Body of pancreas (tissue), 4 donors: ENCODE measurements at places on chromosomes 3 and 15.

DNA sequence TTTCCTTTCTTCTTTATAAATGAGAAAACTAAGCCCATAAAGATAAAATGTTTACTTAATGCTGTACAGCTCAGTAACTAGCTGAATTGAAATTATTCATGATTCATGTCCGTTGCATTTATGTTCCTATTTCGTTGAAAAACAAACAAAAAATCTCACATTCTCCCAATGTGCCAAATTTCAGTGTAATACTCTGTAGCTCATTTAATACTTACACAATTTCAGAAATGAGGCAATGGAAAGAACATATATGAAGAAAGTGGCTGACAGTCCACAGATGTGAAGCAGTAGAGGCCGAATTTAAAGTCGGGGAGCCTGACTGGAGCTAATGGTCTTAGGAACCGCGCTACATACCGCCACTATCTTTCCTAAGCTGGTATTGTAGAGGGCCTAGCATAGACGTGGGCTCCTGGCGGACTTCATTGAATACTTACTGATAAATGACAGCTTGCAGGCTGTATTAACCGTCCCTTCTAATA lies 651 bp downstream of the PLSCR2 start:
- H3K4me1 ChIP-seq, result peaks cover 23% of the 10 kb centered on the region
- peak overlapping the region; percentile 98 for H3K27ac ChIP-seq
- H3K4me3 ChIP-seq, result no peak overlapping the region

DNA sequence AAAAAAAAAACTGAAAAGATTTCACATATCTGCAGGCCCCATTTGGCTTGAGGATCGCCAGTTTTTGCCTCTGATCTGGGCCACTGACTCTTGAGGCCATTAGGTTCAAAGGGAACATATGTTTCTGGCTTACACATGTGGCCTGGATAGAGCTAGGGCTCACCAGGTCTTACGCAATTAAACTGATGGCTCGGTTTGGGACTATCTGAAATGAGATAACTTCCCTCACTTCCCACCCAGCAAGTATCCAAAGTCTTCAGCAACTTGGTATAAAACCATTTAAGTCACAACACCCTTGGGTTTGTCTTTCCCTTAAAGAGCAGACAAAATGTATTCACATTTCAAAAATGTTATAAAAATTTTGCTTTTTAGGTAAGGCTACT lies 36.3 kb downstream of the LRIG1 start:
- H3K36me3 ChIP-seq, result peaks cover 3% of the 10 kb centered on the region
- H3K27ac ChIP-seq, result peak overlapping the region; percentile 22
- no peaks in the 10 kb centered on the region for H3K27me3 ChIP-seq
- peaks cover 75% of the 10 kb centered on the region for H3K4me1 ChIP-seq
- DNase-seq, result no peak
- no peak overlapping the region for H3K4me3 ChIP-seq

- H3K4me3 ChIP-seq, result no peak overlapping the region
- H3K4me1 ChIP-seq, result no peaks in the 10 kb centered on the region
- DNase-seq, result no peak
- H3K36me3 ChIP-seq, result no peaks in the 10 kb centered on the region
Measured at GRCh38 chr15:48266024-48266689, 60.1 kb downstream of the SLC12A1 start.

DNA sequence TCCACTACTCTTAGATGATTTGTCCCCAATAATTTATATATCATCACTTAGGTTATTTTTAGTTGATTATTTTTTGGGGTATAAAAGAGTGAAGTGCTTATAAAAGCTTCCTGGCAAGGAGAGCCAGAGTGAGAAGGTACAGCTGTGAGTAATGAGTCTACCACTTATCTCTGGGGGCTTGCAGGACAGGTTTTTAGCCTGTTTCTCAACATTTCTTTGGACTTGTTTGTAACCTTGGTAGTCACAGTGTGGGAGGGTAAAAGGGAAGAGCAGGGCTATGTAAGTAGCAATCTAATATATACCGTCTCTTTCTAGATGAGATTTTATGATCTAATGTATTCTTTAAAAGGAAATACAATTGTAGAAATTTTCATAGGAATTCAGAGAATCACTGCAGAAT lies 321.3 kb upstream of the GOLIM4 start:
- DNase-seq, result no peak
- no peak overlapping the region for H3K27ac ChIP-seq
- no peaks in the 10 kb centered on the region for H3K4me1 ChIP-seq
- H3K36me3 ChIP-seq, result no peaks in the 10 kb centered on the region
- no peak overlapping the region for H3K4me3 ChIP-seq
- H3K27me3 ChIP-seq, result no peaks in the 10 kb centered on the region

GRCh38 chr3:82144811-82145210 lies 383.4 kb upstream of the GBE1 start:
- H3K27ac ChIP-seq, result no peak overlapping the region
- no peak for DNase-seq
- no peak overlapping the region for H3K4me3 ChIP-seq
- no peaks in the 10 kb centered on the region for H3K36me3 ChIP-seq

GRCh38 chr15:85672332-85673084 lies 122.2 kb downstream of the KLHL25 start:
- no peak overlapping the region for H3K4me3 ChIP-seq
- H3K4me1 ChIP-seq, result peaks cover 13% of the 10 kb centered on the region
- peak overlapping the region; percentile 0 for H3K27ac ChIP-seq
- no peak for DNase-seq
- H3K36me3 ChIP-seq, result no peaks in the 10 kb centered on the region

GRCh38 chr15:92715758-92716157 lies 60.2 kb upstream of the FAM174B start:
- no peaks in the 10 kb centered on the region for H3K36me3 ChIP-seq
- no peaks in the 10 kb centered on the region for H3K27me3 ChIP-seq
- H3K27ac ChIP-seq, result no peak overlapping the region
- H3K4me1 ChIP-seq, result no peaks in the 10 kb centered on the region
- no peak for DNase-seq
- H3K4me3 ChIP-seq, result no peak overlapping the region

DNA sequence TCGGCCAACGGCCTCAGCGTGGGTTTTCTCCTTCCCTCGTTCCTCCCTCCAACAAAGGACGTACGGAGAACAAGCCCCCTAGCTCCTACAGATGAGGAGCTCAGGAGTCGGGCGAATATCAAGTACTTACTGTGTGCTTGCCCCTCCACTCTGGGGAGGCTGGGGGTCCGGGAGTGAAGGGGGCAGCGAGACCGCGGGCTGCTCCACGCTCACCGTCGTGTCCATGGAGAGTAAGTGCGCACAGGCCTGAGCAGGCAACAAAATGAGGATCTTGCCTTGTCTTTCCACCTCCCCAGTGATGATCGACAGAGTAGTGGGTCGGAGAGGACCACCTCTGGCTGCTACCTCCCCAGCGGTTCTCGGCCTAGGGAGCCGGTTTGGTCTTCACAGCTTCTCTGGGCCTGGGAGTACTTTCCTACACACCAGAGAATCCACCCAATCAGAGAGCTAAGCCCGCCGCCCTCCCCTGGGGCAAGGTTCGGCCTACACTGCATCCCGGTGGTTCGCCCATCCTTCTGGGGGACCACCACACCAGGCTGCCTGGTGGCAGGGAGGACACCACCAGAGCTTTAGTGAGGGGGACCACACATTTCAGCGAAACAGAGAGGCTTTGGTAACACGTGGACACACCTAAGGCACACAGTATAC lies 603 bp upstream of the TRANK1 start:
- DNase-seq, result no peak
- peaks cover 16% of the 10 kb centered on the region for H3K4me1 ChIP-seq
- no peak overlapping the region for H3K4me3 ChIP-seq
- H3K27ac ChIP-seq, result no peak overlapping the region
- no peaks in the 10 kb centered on the region for H3K27me3 ChIP-seq
- no peaks in the 10 kb centered on the region for H3K36me3 ChIP-seq
